Gastrocnemius medialis (tissue), 4 donors: ENCODE measurements at places on chromosomes 5 and 9. TPM values are rescaled to one million over a fixed set of nuclear protein-coding genes. Genes with fewer than 3 reads are reported as not detected.

The CDX1 gene
- total RNA-seq: not detected

The AP3B1 gene
- total RNA-seq: 26.0 TPM

The RNF183 gene
- not detected for total RNA-seq

The OTULINL gene
- 0.97 TPM for total RNA-seq

The PCDHB11 gene
- 0.46 TPM for total RNA-seq

The ZNF300 gene
- 0.36 TPM for total RNA-seq

The GCNT4 gene
- 2.8 TPM for total RNA-seq

The CFAP90 gene
- not detected for total RNA-seq

DNA sequence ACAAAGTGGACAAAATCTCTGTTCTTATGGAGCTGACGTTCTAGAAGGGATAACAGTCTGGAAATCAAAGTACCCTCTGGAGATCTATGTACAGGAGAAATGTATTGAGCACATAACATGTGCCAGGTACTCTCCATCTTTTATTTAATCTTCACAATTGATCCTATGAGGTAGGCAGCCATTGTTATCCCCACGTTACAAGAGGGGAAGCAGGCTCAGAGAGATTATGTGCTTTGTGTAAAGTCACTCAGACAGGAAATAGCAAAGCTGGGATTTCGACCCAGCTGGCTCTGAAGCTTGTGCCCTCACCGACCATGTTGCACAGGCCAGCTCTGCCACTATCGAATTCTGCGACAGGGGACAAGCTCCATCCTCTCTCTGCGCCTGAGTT, 21.5 kb downstream of the PDGFRB start:
- H3K4me3 ChIP-seq: no peak overlapping the region
- no peaks in the 10 kb centered on the region for H3K36me3 ChIP-seq
- no peak for DNase-seq
- H3K27me3 ChIP-seq: no peaks in the 10 kb centered on the region
- peaks cover 10% of the 10 kb centered on the region for H3K4me1 ChIP-seq
- peak overlapping the region; percentile 81 for H3K27ac ChIP-seq

DNA sequence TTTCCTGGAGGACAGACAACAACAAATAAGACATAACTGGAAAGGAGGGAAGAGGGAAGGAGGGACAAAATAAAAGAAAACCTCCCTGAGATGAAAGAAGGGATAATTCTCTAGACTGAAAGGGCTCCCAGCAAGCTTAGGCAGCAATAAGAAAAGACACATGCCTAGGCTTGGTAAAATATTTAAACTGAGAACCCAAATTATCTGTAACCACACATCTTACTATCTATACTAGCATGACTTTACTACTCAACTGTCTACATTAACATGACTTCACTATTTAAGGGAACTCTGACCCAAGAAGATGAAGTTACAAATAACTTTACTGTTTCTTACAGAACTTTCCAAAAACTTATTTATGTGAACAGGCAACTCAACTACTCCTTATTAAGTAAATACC, 95.9 kb downstream of the EPB41L4A start:
- H3K4me1 ChIP-seq: no peaks in the 10 kb centered on the region
- H3K27me3 ChIP-seq: no peaks in the 10 kb centered on the region
- no peaks in the 10 kb centered on the region for H3K36me3 ChIP-seq
- H3K27ac ChIP-seq: no peak overlapping the region
- H3K4me3 ChIP-seq: no peak overlapping the region

- no peaks in the 10 kb centered on the region for H3K4me1 ChIP-seq
- H3K27me3 ChIP-seq: no peaks in the 10 kb centered on the region
- H3K4me3 ChIP-seq: no peak overlapping the region
- H3K36me3 ChIP-seq: no peaks in the 10 kb centered on the region
These were observed 384.8 kb downstream of the PRELID2 start for GRCh38 chr5:145450286-145450885.

GRCh38 chr9:110109333-110110092, 98.4 kb downstream of the C9orf152 start:
- no peak for DNase-seq
- no peaks in the 10 kb centered on the region for H3K36me3 ChIP-seq
- H3K27me3 ChIP-seq: no peaks in the 10 kb centered on the region
- no peak overlapping the region for H3K27ac ChIP-seq
- no peak overlapping the region for H3K4me3 ChIP-seq

DNA sequence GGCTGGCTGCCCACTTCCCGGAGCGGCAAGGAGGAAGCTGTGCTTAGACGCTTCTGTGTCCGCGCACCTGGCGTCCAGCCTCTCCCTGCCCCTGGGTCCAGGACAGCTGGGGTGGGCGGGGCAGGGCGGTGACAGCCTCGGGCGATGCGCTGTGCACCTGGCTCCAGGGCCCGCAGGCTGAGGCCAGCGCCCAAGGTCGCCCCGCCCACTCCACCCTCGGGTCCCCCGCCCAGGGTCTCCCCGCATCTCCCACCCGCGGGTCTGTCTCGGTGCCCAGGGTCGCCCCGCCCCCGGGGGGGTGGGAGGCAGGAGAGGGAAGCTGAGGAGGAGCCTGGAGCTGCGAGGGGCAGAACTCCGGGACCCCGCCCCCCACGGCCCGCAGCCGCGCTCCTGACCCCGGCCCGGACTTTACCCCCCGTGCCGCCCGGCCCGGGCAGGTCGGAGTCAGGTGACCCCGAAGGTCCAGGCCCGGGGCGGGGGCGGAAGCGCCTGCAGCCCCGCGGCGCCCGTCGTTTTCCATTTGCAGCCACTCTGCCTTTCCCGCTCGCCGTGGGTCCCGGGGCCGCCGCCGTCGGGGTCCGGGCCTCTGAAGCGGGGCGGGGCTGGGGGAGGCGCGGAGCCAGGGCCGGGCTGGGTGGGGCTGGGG, at the start of gene ENTPD8:
ENTPD8 (minus strand) TSS at position 69 of the 646 bp plus-strand sequence. CDS start 3,072 bp downstream, outside the sequence.
- DNase-seq: no peak
- no peaks in the 10 kb centered on the region for H3K4me1 ChIP-seq

- no peak for DNase-seq
- H3K27ac ChIP-seq: no peak overlapping the region
- no peaks in the 10 kb centered on the region for H3K27me3 ChIP-seq
- H3K36me3 ChIP-seq: no peaks in the 10 kb centered on the region
These were observed 64.4 kb upstream of the POU5F2 start for GRCh38 chr5:93805616-93806379.

DNA sequence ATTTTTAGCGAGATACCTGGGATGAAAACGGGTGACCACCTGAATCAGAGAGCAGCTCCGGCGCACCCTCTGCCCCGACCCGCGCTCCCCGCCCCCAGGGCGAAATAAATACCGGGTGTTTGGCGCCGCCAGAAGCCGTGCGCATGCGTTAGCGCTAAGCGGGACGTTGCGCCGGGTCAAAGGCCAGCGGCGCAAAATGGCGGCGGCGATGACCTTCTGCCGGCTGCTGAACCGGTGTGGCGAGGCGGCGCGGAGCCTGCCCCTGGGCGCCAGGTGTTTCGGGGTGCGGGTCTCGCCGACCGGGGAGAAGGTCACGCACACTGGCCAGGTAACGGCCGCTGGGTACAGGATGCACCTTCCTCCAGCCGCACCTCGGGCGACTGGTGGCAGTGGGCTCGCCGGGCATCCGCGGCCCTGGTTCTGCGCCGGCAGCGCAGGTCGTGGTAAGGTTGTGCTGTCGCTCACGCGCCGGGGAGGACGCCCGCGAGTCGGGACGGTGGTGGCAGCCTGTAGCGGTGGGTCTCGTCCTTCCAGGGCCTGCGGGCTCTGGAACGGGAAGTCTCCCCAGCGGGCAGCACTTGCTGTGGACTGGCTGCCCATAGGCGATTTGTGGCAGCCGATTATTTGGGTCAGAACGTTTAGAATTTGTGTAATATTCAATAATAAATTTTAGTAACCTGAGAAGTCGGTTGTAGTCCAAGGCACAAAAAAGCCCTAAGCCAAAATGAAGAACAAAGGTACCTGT, at the start of gene NDUFS6:
NDUFS6 (plus strand) TSS at position 186 of the 745 bp plus-strand sequence; CDS start at position 197, 11 bp downstream.
- H3K4me3 ChIP-seq: peak within 1 kb of the TSS; percentile 99
- H3K36me3 ChIP-seq: no peaks in the 10 kb centered on the region
- H3K4me1 ChIP-seq: peaks cover 34% of the 10 kb centered on the region
- H3K27me3 ChIP-seq: no peaks in the 10 kb centered on the region

GRCh38 chr5:147309621-147310020, 74.8 kb downstream of the STK32A start:
- H3K27ac ChIP-seq: no peak overlapping the region
- H3K36me3 ChIP-seq: no peaks in the 10 kb centered on the region
- H3K4me1 ChIP-seq: no peaks in the 10 kb centered on the region
- DNase-seq: no peak
- H3K27me3 ChIP-seq: no peaks in the 10 kb centered on the region
- no peak overlapping the region for H3K4me3 ChIP-seq

- H3K27ac ChIP-seq: no peak overlapping the region
- peaks cover 25% of the 10 kb centered on the region for H3K4me1 ChIP-seq
- no peaks in the 10 kb centered on the region for H3K36me3 ChIP-seq
- no peak overlapping the region for H3K4me3 ChIP-seq
These were observed 16.7 kb downstream of the PCDH12 start for GRCh38 chr5:141941307-141941706.

GRCh38 chr9:4197548-4197947, 102.3 kb downstream of the GLIS3 start:
- no peaks in the 10 kb centered on the region for H3K27me3 ChIP-seq
- H3K4me1 ChIP-seq: no peaks in the 10 kb centered on the region
- no peak overlapping the region for H3K4me3 ChIP-seq
- no peak for DNase-seq
- no peaks in the 10 kb centered on the region for H3K36me3 ChIP-seq
- H3K27ac ChIP-seq: no peak overlapping the region

DNA sequence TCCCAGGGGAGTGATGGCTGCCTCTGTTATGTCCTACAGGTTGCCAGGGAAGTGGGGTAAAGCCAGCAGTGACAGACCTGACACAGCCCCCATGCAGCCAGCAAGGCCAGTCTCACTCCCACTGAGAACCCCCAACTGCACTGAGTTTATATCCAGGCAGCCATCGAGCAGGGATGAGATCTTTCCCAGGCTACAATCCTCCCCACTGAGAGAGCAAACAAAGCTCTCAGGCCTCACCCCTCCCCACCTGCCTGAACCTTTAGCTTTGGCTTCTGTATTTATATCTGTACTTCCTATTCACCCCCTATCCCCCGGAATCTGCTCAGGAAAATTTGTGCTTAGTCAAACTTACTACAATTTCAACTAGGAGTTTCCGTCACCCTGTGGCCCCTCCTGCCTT, 284.1 kb downstream of the FAM170A start:
- no peaks in the 10 kb centered on the region for H3K4me1 ChIP-seq
- DNase-seq: no peak
- no peak overlapping the region for H3K27ac ChIP-seq
- no peak overlapping the region for H3K4me3 ChIP-seq
- no peaks in the 10 kb centered on the region for H3K36me3 ChIP-seq
- H3K27me3 ChIP-seq: no peaks in the 10 kb centered on the region
